ENCODE measurements at places on chromosomes 7 and 10.

- DNase-seq: no peak
Measured at GRCh38 chr7:139651914-139652313, 125.9 kb downstream of the HIPK2 start.

DNA sequence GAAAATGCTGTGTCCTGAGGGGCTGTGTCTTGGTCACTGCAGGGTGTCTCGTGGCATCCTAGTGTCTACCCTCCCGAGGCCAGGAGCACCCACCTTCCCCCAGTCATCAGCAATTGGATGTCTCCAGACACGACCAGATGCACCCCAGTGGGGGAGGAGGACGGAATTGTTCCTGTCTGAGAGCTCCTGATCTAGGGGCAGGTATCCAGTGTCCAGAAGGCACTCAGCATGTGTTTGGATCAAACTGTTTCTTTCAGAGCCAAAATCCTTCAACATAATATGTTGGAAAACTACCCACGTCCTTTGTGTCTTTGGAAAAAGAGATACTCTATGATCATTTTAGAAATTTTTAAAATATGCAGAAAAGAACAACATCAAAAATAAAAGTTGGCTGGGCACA lies 16.9 kb downstream of the PRKRIP1 start:
- no peak for DNase-seq

- DNase-seq: peak; percentile 53
Measured at GRCh38 chr10:126041804-126042231, 145.5 kb downstream of the FANK1 start.

DNA sequence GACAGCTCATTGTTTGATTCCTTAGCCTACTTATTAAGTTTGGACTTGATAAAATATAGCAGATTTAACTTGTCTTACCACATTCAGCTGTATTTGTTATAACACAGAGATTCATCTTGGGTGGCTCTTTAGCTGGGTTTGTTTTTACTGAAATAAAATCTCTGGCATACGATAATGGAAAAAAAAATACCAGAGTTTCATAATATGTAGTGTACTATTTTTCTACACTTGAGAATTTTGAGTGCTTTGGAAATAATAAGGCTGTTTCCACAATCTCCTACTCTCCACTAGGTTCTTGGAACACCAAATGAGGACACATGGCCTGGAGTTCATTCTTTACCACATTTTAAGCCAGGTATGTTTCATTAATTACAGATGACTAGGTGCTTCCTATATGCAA lies 218.6 kb upstream of the FZD1 start:
- no peak for DNase-seq

GRCh38 chr10:1284076-1284475 lies 227.9 kb downstream of the WDR37 start:
- no peak for DNase-seq

DNA sequence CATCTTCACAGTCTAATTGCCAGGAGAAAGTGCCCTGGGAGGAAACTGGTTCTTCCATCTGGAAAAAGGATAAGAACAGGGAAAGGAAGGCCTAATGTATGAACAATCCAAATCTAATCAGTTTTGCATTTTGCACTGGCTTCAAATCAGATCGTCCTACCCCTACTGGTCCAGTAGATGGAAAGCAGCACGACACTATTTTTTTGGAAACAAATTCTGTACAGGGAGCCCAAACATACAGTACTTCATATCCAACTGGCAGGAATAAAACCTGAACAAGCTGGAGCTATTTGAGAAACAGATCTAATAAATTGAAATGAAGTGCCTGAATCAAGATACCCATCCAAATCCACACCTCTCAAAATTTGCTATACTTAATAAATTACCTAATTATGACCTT lies 36.5 kb downstream of the ETV1 start:
- no peak for DNase-seq

- DNase-seq: no peak
Measured at GRCh38 chr7:45255187-45255586, 97.6 kb downstream of the RAMP3 start.

DNA sequence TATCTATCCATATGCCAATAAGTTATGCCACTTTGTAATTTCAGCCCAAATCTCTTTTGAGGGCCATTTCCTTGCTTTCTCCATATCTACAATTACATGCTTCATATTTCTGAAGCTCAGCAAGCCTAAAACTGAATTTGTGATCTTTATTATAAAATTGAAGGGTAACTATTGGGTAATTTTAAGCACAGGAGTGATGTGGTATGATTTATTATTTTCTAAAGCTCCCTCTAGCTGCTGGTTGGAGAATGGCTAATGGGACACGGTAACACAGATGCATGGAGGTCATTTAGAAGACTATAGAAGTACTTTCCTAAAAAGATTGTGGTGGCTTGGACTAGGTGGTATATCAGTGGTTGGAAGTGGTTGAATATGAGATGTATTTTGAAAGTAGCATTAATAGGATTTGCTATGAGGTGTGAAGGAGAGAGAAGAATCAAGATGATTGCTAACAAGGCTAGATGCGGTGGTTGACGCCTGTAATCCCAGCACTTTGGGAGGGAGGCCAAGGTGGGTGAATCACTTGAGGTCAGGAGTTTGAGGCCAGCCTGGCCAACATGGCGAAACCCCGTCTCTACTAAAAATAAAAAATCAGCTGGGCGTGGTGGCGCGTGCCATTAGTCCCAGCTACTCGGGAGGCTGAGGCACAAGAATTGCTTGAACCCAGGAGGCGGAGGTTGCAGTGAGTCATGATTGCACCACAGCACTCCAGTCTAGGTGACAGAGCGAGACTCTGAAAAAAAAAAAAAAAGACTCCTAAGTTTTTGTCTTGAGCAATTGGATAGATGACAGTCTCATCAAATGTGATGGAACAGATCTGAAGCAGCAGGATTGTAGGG lies 13.9 kb downstream of the KLHDC10 start:
- no peak for DNase-seq

- no peak for DNase-seq
Measured at GRCh38 chr7:48548667-48549066, 375.7 kb upstream of the CDC14C start.

GRCh38 chr10:95730233-95730632 lies 25.7 kb upstream of the ENTPD1 start:
- no peak for DNase-seq

DNA sequence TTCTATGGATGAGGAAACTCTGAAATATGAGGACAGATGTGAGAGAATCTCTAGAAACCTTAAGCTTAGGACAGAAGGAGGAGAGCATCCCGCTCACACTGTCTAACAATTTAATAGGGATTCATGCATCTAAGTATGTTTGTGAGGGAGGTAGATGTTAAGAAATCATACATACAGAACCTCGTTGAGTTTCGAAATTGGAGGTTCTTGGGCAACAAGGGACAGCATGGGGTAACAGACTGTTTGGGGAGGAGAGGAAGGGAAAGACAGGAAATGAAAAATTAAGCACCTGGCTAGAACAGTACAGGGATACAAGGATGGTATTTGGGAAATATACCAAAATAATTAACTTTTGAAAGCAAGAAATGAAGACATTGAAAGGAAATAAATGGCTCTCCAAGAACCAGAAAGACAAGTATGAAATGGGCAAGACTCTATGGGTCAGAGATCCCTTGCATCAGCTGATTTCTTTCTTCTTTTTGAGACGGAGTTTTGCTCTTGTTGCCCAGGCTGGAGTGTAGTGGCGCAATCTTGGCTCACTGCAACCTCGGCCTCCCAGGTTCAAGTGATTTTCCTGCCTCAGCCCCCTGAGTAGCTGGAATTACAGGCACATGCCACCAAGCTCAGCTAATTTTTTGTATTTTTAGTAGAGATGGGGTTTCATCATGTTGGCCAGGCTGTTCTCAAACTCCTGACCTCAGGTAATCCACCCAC lies 207.9 kb downstream of the CTNNA3 start:
- no peak for DNase-seq

DNA sequence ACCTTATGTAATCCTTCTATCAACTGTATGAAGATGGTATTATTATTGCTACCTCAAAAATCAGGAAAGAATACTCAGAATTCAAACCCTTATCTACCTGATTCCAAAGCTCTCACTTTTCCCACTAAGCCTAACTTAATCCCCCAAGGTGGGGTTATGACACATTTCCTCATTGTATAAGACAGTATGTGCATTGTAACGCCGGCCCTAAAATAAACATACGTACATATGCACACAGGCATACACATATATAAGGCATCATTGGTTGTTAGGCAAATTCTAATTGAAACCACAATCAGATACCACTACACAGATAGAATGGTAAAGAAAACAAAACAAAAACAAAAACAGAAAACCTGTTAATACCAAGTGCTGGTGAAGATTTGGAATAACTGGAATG lies 556.5 kb downstream of the INHBA start:
- no peak for DNase-seq

DNA sequence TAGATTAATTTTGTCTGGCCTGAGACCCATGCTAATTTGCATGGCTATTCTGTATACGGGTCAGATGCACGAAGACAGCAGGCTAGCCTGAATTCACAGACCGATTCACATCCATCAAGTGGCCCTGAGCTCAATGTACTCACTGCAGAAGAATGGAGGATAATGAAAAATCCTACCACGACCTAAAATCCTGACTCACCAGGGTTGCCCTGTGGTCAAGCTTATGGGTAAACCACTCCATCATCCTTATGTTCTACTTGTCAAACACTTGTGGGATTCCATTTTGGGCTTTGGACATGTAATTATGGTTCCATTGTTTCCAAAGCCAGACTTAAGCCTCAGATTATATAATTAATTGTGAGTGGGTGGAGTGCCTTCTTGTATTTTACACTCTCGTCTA lies 110.4 kb upstream of the ZNF438 start:
- DNase-seq: no peak

DNA sequence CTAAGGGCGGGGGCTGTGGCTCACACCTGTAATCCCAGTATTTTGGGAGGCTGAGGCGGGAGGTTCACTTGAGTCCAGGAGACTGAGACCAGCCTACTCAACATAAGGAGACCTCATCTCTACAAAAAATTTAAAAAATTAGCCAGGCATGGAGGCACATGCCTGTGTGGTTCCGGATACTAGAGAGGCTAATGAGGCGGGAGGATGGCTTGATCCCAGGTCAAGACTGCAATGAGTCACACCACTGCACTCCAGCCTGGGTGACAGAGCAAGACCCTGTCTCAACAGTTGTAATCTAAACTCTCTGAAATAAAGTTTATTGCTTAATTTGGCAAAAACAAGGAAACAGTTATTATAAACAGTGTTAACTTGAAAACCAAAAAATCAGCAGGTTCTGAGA lies 123.3 kb downstream of the USP6NL start:
- no peak for DNase-seq

DNA sequence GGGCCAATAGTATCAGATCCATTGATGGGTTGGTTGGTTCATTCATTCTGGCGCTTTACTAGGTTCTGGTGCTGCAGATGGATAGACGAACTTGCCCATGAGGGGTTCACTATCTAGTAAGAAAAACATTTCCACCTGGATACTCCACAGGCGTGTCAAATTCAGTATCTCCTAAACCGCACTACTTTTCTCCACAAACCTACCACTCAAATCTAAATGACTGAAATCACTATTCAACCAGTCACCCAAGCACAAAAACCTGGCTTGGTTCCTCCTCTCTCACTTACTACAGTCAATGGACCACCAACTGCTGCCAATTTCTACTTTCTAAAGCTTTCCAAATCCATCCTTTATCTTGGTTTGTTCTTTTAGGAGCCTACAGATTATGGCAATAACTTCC lies 572 bp downstream of the AGK start:
- DNase-seq: no peak

GRCh38 chr10:123784646-123785045 lies 107.0 kb downstream of the CPXM2 start:
- no peak for DNase-seq
